ENCODE measurements at places on chromosomes 12 and 14. TPM values are rescaled to one million over a fixed set of nuclear protein-coding genes. Genes with fewer than 3 reads are reported as not detected.

CRIP2 gene
- 71.8 TPM for total RNA-seq

PSME1 gene
- 289 TPM for total RNA-seq

GRCh38 chr14:58718226-58719205, 80.8 kb downstream of the DACT1 start:
- H3K4me1 ChIP-seq: no peaks in the 10 kb centered on the region
- H3K27me3 ChIP-seq: peaks cover 30% of the 10 kb centered on the region

- H3K27me3 ChIP-seq: no peaks in the 10 kb centered on the region
- H3K4me3 ChIP-seq: peak overlapping the region; percentile 95
- DNase-seq: peak; percentile 16
- H3K36me3 ChIP-seq: peaks cover 29% of the 10 kb centered on the region
Observed at GRCh38 chr14:70642303-70643235, 853 bp downstream of the TTC9 start.

- no peak overlapping the region for H3K4me3 ChIP-seq
- no peaks in the 10 kb centered on the region for H3K4me1 ChIP-seq
- H3K27ac ChIP-seq: no peak overlapping the region
- DNase-seq: no peak
- H3K36me3 ChIP-seq: no peaks in the 10 kb centered on the region
- no peaks in the 10 kb centered on the region for H3K27me3 ChIP-seq
Observed at GRCh38 chr12:63410197-63410596, 258.1 kb downstream of the DPY19L2 start.

- H3K4me3 ChIP-seq: no peak overlapping the region
- H3K4me1 ChIP-seq: no peaks in the 10 kb centered on the region
- H3K36me3 ChIP-seq: no peaks in the 10 kb centered on the region
- no peak overlapping the region for H3K27ac ChIP-seq
- DNase-seq: no peak
Observed at GRCh38 chr12:40587421-40587820, 104.8 kb upstream of the CNTN1 start.

DNA sequence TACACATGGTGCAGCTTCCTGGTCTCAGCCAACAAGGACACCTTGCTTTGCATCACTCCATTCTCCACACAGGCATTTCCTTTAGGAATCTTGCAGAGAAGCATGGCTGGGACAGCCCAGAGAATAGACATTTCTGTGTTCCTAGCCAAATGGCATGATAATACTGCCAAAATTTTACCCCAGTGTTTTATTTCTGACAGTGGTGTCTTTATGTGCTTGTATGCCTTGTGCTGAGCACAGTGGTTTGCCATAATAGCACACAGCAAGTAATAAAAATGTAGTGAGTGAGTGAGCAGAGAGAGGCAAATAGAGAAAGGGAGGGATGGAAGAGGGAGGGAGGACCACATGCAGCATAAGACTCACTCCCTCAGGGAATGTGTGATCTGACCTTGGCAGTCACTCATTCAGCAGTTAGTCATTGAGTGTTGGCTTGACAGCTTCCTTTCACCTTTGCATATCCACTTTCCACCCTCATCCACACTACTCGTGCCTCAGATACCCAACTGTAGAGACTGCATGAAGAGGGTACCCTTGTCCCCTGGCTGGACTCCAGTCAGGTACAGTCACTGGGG, 212.8 kb upstream of the CCDC196 start:
- H3K4me1 ChIP-seq: no peaks in the 10 kb centered on the region
- DNase-seq: no peak
- H3K27me3 ChIP-seq: peaks cover 45% of the 10 kb centered on the region
- H3K4me3 ChIP-seq: no peak overlapping the region
- H3K27ac ChIP-seq: no peak overlapping the region

DNA sequence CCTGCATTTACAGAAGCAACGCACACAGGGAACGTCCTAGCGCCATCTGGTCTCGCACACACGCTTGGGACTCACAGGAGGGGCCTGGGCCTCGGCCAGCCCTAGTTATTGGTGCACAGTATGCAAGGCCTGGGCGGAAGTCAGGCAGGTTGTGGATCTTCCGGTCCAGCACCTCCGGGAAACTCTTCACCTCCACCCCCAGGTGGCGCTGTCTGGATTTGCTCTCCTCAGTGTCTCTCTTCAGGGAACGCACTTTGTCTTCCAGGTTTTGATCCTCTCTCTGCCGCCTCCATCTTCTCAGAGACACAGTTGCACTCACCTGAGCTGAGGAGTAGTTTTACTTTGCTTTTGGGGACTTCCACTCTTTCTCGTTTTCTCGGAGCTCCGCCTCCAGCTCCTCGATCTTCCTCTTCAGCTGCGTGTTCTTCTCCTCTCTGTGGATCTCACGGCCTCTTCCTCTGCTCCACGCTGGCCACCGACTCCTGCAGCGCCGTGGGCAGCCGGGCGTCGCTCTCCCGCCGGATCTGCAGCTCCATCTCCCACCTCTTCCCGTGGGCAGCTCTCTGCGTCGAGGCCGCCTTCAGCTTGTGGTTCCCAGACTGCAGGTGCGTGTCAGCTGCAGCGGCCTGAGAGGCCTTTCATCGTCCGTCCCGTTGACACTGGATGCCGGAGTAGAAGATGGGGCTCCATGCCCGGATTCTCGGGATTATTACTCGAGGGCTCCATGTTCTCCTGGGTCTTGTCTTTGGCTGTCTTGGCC, 933.8 kb downstream of the TMEM121 start:
- no peak overlapping the region for H3K27ac ChIP-seq
- no peaks in the 10 kb centered on the region for H3K4me1 ChIP-seq
- H3K4me3 ChIP-seq: no peak overlapping the region
- no peaks in the 10 kb centered on the region for H3K27me3 ChIP-seq
- H3K36me3 ChIP-seq: no peaks in the 10 kb centered on the region

DNA sequence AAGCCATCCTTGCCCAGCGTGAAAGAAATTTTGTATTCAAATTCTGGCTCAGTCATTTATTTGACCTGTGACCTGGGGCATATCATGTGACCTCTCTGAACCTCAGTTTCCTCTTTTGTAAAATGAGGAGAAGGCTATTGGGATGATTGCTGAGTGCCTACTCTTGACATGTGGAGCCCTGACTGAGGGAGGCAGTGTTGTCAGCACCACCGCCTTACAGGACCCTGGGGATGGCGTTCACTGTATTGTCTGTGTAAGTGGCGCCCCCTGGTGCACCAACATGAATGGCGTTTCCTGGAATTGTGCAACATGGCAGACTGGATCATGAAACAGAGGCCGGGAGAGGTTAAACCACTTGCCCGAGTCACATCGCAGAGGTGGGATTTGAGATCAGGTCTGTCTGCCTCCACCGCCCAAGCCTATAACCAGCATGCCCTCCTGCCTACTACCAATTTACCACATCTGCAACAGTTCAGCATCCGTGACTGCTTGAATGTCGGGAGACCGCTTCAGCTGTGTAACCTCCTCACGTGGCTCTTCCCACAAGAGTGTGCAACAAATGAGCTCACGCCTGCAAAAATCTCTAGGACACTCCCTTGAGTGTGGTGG, 20.1 kb upstream of the CCDC63 start:
- H3K4me1 ChIP-seq: no peaks in the 10 kb centered on the region
- H3K36me3 ChIP-seq: no peaks in the 10 kb centered on the region
- H3K4me3 ChIP-seq: peak overlapping the region; percentile 61
- DNase-seq: peak; percentile 93
- no peak overlapping the region for H3K27ac ChIP-seq

GRCh38 chr14:61632401-61632800, 62.9 kb upstream of the HIF1A start:
- no peaks in the 10 kb centered on the region for H3K36me3 ChIP-seq
- no peak overlapping the region for H3K4me3 ChIP-seq
- H3K27me3 ChIP-seq: no peaks in the 10 kb centered on the region
- no peak for DNase-seq
- H3K27ac ChIP-seq: no peak overlapping the region
- no peaks in the 10 kb centered on the region for H3K4me1 ChIP-seq

GRCh38 chr12:67482751-67483661, 165.5 kb upstream of the DYRK2 start:
- H3K27me3 ChIP-seq: no peaks in the 10 kb centered on the region
- H3K4me1 ChIP-seq: peaks cover 41% of the 10 kb centered on the region

Measured in Calu3 (cell line).